ENCODE measurements at places on chromosomes 11 and 22.

- DNase-seq, result no peak
These were observed 49.2 kb upstream of the KCNQ1OT1 start for GRCh38 chr11:2748814-2749554.

DNA sequence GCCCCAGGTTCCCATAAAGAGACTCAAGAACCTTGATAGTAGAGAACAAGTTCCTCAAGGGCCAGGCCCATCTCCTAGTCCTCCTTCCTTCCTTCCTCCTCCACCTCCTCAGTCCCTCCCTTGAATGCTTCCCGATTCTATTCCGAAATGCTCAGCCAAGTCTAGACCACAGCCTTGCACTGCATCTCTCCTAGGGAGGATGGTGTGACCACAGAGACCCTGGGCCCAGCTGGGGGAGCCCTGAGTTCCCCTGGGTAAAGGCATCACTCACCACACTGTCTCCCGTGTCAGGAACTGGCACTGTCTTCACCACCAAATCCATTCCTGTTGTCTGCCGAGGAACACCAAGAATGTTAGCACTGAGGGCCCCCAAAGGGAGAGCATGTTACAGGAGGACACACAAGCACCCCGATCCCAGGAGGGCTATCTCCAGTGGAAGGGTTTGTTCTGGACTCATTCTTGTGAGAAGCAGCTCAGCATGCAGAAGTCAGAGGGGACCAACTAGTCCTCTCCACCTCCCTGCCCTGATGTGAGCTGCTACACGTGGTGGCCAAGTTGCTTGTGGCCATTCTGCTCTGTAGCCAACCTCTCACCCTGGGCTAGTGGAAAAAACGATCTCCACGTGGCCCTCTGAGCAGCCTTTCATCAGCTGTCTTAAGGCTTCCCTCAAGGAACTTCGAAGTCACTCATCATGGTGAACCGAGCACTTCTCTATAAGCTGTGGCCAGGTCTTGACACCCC lies 8.7 kb downstream of the IFT27 start:
- DNase-seq, result no peak

- no peak for DNase-seq
These were observed 25.7 kb downstream of the DRD4 start for GRCh38 chr11:662689-663274.

DNA sequence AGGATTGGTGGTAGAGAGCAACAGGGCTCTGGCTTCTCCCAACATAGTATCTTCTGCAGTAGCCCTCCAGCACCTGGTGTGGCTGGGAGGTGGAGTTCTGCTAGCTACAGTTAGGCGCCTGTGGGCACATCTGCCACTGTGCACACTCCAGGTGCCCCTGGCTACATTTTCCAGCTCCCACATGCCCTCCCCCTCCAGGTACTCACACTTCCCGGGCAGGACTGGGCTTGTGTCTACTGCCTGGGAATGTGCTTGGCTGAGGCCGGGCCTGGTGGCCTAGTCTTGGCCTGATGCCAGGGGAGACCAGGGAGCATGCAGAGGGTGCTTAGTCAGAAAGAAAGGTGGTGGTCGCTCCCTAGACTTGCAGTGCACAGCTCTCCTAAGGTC lies 15.8 kb downstream of the PHLDB1 start:
- DNase-seq, result no peak

- DNase-seq, result no peak
These were observed 22.8 kb upstream of the TFIP11 start for GRCh38 chr22:26534874-26535602.

GRCh38 chr11:117303646-117304315 lies 12.3 kb downstream of the BACE1 start:
- DNase-seq, result no peak

Measured in GM12878 (cell line).